Nephron progenitor cell (in vitro differentiated cells): ENCODE measurements at places on chromosomes 12 and 14.

- no peak for DNase-seq
These were observed 200.3 kb upstream of the DIO3 start for GRCh38 chr14:101361044-101361443.

GRCh38 chr12:94057262-94058151 lies 90.9 kb upstream of the PLXNC1 start:
- no peak for DNase-seq

GRCh38 chr12:85711735-85712390 lies 124.3 kb downstream of the RASSF9 start:
- DNase-seq: no peak

- DNase-seq: no peak
These were observed 18.5 kb upstream of the PCNX1 start for GRCh38 chr14:70888681-70889175.

DNA sequence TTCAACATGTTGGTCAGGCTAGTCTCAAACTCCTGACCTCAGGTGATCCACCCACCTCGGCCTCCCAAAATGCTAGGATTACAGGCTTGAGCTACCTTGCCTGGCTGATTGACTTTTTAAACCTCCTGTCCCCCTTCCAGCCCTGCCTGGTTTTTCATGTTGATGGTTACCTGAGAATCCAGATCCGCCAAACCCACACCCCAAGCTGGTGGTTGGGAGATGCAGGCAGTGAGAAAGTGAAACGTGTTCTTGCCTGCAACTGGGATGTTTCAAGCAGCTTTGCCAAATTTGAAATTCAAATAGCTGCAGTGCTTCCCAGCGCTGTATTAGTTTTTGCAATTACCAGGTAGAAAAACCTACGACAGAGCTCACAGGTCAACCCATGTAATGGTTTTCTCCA lies 238.3 kb upstream of the PWP1 start:
- DNase-seq: no peak

- no peak for DNase-seq
These were observed 277.8 kb upstream of the SYT1 start for GRCh38 chr12:78586790-78587189.

GRCh38 chr12:64660237-64661018 lies 50.1 kb downstream of the RASSF3 start:
- DNase-seq: no peak

DNA sequence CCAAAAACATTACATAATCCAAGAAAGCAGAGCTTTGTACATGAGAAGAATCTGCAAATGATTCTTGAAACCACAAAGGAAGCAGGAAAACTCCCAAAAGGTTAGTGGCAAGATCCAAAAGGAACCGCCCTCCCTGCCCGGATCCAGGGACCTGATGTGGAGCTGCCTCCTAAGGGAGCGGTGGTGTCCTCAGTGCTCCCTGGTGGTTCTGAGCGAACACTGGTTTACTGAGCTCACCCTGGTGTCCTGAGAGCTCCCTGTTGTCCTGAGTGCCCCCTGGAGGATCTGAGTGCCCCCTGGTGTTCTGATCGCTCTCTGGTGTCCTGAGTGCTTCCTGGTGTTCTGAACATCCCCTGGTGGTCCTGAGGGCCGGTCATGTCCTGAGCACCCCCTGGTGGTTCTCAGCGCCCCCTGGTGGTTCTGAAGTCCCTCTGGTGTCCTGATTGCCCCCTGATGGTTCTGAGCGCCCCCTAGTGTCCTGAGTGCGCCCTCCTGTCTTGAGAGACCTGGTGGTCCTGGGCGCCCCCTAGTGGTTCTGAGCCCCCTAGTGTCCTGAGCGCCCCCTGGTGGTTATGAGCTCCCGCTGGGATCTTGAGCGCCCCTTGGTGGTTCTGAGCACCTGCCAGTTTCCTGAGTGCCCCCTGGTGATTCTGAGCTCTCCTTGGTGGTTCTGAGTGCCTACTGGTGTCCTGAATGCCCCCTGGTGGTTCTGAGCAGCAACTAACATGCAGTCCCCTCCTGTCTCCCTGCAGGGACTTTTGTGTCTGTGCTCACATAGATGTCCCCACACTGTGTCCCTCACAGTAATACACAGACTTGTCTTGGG lies 891.1 kb downstream of the TMEM121 start:
- DNase-seq: peak; percentile 16

DNA sequence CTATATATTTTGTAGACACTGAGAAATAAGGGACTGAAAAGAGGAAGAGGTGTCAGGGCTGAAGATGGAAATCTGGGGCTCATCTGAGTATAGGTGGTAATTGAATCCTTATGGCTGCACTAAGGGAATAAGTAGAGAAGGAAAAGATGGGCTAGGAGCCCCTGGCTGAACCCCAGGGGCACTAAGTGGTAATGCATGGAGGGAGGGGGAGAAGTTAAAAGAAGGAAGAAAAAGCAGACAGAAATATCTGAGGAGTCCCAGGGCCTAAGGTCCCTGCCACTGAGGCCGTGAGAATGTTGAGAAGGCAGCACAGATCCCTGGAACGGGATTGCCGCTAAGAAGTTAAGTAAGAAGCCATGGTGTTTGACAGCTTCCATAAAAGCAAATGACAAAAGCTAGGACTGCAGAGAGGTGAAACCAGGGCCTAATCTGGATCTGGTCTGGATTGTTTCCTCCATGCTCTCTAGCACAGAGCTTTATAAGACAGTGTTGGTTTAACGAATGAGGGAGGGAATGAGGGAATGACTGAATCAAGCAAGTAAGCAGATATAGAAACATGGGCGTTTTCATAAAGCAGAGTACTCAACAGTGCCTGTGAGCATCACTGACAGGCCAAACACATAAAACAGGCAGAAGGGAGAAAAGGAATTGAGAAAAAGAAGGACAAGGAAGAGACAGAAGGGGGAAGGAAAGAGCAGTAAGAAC lies 92.9 kb downstream of the HMGA2 start:
- no peak for DNase-seq

- DNase-seq: no peak
These were observed 87.2 kb upstream of the PTPRB start for GRCh38 chr12:70724444-70724843.

GRCh38 chr12:51920046-51920445 lies 12.7 kb downstream of the ACVRL1 start:
- DNase-seq: no peak

GRCh38 chr12:63841571-63841970 lies 2.9 kb upstream of the SRGAP1 start:
- DNase-seq: no peak

- DNase-seq: no peak
These were observed 148.1 kb upstream of the CRY1 start for GRCh38 chr12:107241411-107241810.

GRCh38 chr12:106873983-106874382 lies 81.7 kb upstream of the TMEM263 start:
- DNase-seq: no peak

- no peak for DNase-seq
These were observed 96.9 kb downstream of the GTF2A1 start for GRCh38 chr14:81123811-81124210.

DNA sequence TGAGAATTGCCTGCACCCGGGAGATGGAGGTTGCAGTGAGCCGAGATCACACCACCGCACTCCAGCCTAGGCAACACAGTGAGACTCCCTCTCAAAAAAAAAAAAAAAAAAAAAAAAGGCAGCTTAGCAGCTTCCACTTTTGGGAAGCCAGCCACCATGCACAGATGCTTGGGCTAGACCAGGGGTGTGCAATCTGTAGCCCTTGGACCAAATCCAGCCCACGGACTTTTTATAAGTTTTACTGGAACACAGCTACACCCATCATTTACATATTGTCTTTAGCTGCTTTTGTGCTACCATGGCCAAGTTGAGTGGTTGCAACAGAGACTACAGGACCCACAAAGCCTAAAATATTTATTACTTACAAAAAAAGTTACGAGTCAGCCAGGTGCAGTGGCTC lies 6.7 kb downstream of the CIT start:
- DNase-seq: no peak

DNA sequence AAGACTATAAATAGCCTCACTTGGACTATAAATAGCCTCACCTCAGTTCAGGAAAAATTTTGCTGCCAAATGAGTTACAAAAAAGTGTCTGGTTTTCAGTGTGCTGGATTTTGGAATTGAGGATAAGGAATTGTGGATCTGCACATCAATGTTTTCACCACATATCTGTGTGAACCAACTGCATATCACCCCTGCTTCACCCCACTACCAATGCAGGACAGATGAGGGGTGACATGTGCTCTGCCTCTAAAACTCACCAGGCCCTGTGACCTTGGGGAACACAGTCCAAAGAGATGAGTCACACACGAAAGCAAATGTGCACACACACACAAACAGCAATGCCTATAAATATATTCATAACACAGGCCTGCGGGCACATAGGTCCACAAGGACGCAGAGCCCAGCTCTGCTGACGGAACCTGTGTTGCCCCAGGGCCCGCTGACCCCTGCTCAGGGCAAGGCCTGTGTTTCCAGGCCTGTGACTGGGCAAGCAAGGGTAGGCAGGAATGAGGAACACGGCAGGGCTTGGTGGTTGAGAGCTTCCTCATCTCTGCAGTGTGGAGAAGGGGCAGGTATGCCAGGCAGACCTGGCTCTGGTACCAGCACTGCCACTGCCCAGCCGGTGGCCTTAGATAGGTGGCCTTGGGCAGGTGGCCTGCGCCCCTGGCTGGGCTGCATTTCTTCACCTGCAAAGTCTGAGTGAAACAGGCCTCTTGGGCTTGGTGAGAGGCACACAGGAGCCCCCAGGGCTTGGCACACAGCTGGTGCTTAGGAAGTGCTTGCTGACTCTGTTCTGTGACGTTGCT lies 82.4 kb downstream of the ARL6IP4 start:
- no peak for DNase-seq

- no peak for DNase-seq
These were observed 13.1 kb downstream of the ARF6 start for GRCh38 chr14:49905989-49906388.

GRCh38 chr12:19434538-19434937 lies 4.8 kb upstream of the AEBP2 start:
- no peak for DNase-seq

GRCh38 chr14:36502558-36503508 lies 17.2 kb downstream of the NKX2-1 start:
- no peak for DNase-seq

GRCh38 chr12:74781991-74782485 lies 244.4 kb downstream of the ATXN7L3B start:
- no peak for DNase-seq

DNA sequence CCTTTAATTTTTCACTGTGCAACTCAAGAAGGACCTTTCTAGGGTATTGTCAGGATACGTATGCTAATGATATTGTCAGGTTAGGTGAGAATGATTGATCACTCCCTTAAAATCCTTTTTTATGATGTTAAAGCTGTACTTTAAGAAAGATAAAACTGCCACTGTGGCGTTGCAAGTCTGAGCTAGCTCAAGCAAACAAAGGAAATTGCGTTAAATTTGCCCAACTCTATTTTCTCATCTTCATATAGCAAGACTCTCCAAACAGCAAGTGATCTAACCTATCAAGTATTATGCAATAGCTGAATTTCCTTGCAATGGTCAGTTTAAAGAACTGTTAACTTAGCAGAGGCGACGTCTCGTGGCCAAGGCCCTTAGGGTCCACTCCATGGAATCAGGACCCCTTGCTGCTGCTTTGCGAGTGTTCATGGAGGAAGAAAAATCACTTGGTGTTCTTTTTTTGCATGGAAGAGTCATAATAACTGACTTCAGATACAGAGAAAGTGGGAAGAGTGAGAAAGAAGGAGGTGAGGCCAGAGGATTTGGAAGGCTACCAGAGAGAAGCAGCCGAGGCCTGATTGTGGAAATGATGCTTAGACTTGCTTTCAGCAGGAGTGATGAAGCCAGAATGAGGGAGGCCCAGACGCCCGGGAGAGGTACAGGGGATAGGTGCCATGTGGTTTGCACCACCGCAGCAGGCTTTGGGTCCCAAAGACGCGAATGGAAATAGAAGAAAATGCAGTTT lies 2.5 kb downstream of the TRAF3 start:
- no peak for DNase-seq

- DNase-seq: no peak
These were observed 2.0 kb downstream of the ZNF219 start for GRCh38 chr14:21096438-21096837.

GRCh38 chr14:105841022-105842009 lies 314.9 kb downstream of the TMEM121 start:
- no peak for DNase-seq

DNA sequence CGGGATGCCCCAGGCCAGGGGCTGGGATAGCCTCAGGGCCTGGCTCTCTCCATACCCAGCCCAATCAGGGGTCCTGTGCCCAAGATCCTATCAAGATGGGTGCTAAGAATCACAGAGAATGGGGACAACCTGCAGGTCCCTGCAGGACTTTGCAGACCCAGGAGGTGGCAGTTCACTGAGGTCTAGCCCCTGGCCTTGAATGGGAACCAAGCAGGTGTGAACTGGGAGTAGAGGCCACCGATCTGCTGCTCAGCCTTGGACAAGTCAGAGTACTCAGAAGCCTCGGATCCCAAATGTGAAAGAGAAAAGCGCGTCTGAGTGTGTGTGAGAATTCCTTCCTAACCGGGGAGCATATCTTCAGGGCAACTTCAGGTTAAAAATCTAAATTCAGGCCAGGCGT lies 76.2 kb downstream of the ARL6IP4 start:
- DNase-seq: no peak

- DNase-seq: no peak
These were observed 114.6 kb upstream of the MED13L start for GRCh38 chr12:116392061-116392460.

DNA sequence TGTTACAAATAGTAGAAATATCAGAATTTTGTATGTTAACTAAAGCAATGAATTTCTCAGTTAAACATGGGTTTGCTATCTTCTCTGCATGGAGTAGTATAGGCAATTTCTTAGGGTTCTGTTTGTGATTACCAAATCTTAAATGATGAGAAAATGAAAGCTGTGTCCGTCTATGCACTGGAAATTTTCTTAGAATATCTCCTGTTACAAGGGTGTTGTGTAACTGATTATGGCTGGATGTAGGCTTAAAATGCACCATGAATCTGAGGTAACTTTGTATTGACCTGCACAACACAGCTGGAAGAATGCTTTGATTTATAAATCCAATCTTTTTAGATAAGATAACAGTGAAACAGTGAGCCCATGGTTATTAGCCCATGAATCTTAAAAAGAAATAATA lies 17.8 kb downstream of the TRIP11 start:
- no peak for DNase-seq

DNA sequence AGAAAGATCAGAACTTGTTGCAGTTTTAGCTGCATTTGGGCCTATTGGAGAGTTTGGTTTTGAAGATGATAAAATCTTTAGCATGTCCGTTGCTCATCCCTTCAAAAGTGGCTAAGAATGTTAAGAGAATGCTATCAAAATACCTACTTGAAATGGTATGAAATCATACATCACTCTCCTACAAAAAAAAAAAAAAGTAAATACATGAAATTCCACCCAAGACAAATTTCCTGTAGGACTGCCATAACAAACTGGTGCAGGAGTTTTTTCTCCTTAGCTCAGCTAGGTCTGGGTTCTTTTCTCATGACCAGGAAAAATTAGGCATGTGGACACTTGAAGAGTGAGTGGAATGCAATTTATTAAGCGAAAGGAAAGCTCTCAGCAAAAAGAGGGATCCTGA lies 15.9 kb upstream of the FAR2 start:
- no peak for DNase-seq

GRCh38 chr12:48917857-48918537 lies 7.3 kb downstream of the FKBP11 start:
- no peak for DNase-seq
